Memory B cell (primary cell): ENCODE measurements at places on chromosomes 6 and 20.
A peak's percentile ranks its signal among the peaks of the same experiment; 100 is the strongest.

GRCh38 chr6:137233911-137234863, 15.0 kb upstream of the IFNGR1 start:
- DNase-seq: no peak

DNA sequence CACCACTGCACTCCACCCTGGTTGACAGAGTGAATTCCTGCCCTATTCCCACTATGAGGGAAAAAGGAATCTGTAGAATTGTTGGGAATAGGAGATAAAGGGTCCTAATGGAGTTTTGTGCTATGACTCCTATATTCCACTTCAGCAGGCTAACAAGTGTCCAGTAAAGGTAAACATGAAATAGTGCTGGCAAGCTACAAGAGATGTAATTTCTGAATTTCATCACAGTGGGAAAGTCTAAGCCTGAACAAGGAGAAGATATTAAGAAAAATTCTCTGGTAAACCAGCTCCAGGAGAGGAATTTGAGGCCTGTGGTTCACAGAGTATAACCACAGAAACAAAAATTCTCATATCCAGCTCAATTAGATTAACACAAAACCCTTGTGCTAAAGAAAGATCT, 10.3 kb upstream of the C6orf58 start:
- DNase-seq: no peak

GRCh38 chr6:132814716-132815570, 574 bp downstream of the RPS12 start:
- no peak for DNase-seq

- DNase-seq: peak; percentile 25
Measured at GRCh38 chr6:44593539-44593944, 206.0 kb downstream of the CDC5L start.

- peak; percentile 32 for DNase-seq
Measured at GRCh38 chr6:37171201-37171969, 1.4 kb downstream of the PIM1 start.

GRCh38 chr20:9114709-9115108, 45.8 kb downstream of the PLCB4 start:
- DNase-seq: no peak

GRCh38 chr6:75204959-75205775, 686 bp downstream of the COL12A1 start:
- no peak for DNase-seq

DNA sequence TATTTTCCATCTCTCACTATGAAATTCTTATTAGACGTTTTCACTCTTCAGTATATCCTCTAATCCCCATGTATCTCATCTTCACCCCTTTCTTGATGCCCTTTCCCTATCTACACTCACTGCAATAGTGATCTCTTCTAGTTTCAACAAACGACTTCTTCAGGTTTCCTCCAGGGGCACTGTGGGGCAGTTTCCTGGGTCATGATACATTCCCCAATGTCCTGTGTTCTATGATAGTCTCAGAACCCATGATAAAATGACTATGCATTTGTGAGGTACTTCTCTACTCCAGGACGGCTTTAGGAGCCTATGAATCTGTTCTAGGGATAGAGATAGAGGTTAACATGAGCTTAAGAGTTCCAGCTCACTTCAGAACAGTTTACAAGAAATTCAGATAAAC, 183.3 kb downstream of the FOXC1 start:
- DNase-seq: no peak

- no peak for DNase-seq
Measured at GRCh38 chr6:127458222-127458621, 967 bp downstream of the KIAA0408 start.

GRCh38 chr6:148359228-148359627, 16.6 kb downstream of the SASH1 start:
- DNase-seq: no peak
